Right renal pelvis (tissue), 4 donors: ENCODE measurements at places on chromosomes 7 and 10.

GRCh38 chr7:30474893-30475292 is 3.7 kb downstream of the NOD1 start:
- no peak for DNase-seq

GRCh38 chr7:125201002-125201401 is 271.4 kb upstream of the POT1 start:
- DNase-seq, result no peak

- no peak for DNase-seq
Measured at GRCh38 chr7:100208911-100209408, 10.8 kb upstream of the PVRIG start.

- DNase-seq, result no peak
Measured at GRCh38 chr7:77575187-77575586, 38.1 kb downstream of the PTPN12 start.

DNA sequence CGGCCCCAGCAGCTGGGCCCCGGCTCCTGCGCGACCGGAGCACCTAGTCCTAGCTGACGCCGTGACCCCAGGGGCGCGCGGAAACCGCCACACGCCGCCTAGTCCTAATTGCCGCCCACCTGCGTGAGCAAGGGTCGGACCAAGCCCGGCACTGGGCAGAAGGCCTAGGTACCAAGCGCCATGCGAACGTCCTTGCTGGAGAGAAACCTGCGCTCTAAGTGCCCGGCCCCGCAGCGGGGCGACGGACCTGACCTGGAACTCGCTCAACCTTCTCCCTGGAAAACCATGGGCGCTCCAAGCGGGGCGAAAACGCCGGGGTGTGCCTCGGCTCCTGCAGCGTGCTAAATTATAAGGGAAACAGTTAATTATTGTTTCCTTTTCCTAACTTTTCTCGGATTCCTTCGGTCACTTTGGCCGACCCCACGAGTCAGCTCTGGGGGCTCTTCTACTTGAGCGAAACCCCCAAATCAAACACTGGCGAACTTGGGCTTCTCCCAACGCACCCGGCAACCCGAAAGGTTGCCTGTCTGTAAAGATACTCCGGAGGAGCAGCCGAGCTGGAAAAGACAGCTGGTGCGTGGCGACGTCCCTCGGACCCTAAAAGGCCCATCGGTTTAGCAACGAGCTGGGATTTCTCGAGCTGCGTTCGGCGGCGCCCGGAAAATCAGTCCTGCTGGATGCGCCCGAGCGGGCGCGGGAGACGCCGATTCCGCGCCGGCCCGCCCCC is 5.3 kb upstream of the EBF3 start:
- no peak for DNase-seq

- no peak for DNase-seq
Measured at GRCh38 chr10:59508956-59509355, 146.6 kb upstream of the FAM13C start.

GRCh38 chr7:148884049-148884298 is at the start of gene EZH2:
TSS of gene EZH2 (minus strand) at chr7:148884291. CDS start at chr7:148847298, 36,993 bp downstream.
- DNase-seq, result peak; percentile 10

GRCh38 chr7:47583739-47584535 is 2.0 kb upstream of the TNS3 start:
- no peak for DNase-seq

GRCh38 chr7:80287400-80288174 is 153.0 kb downstream of the GNAI1 start:
- DNase-seq, result no peak

- DNase-seq, result no peak
Measured at GRCh38 chr7:13980474-13980873, 9.0 kb downstream of the ETV1 start.

GRCh38 chr7:50614721-50615518 is 49.7 kb upstream of the DDC start:
- DNase-seq, result no peak

DNA sequence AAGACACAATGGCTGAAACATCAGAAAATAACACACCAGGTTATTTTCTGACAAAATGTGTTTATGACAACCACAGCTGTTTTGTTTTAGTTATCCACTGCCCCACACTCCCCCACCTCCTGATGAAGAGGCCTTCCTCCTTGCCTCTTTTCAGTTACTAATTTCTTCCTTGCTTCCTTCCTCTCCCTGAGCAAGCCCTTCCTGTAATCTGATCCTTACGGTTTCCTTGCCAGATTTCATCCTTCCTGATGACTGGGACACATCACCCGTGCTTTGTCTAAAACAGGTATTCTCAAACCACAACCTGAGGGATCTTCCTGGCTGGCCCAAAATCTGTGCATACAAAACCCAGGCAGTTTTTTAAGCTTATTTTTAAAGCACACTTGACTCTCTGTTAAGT is 39.4 kb downstream of the CHST15 start:
- no peak for DNase-seq

- DNase-seq, result no peak
Measured at GRCh38 chr7:18305866-18306265, 189.7 kb upstream of the HDAC9 start.

DNA sequence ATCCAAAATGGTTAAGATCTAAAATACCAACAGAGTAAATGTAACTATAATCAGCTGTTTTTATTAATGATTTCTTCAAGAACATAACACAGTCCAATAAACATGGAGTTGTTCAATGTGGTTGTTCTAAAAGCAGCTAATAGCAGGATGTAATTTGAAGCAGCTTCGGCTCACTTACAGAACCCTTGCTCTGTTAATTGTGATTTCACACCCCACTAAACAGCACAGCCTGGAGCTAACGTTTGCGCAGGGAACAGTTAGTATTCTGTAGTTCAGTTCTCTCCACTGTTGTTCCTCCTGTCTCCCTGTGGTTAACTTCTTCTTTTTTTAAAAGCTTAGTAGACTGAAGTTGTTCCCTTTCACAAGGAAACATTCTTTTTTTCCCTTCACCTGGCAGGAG is 104.0 kb downstream of the GRM3 start:
- peak; percentile 46 for DNase-seq

- DNase-seq, result no peak
Measured at GRCh38 chr10:118792526-118792925, 37.8 kb upstream of the CACUL1 start.

DNA sequence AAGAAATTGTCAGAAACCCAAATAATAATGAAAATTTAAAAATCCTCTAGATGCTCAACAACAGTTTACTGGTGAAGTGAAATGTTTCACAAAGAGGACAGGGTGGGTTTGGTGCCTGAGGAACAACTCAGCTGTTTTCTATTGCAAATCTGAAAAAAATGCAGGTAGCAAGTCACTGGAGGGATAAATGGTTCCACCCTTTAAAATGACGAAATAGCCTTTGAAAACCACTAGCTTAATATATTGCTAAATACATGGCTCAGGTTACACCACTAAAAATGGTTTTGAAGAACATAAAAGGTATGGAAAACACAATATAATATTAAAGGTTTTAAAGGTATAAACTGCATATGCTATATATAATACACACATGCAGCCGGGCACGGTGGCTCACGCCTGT is 69.5 kb downstream of the LMBR1 start:
- DNase-seq, result no peak

DNA sequence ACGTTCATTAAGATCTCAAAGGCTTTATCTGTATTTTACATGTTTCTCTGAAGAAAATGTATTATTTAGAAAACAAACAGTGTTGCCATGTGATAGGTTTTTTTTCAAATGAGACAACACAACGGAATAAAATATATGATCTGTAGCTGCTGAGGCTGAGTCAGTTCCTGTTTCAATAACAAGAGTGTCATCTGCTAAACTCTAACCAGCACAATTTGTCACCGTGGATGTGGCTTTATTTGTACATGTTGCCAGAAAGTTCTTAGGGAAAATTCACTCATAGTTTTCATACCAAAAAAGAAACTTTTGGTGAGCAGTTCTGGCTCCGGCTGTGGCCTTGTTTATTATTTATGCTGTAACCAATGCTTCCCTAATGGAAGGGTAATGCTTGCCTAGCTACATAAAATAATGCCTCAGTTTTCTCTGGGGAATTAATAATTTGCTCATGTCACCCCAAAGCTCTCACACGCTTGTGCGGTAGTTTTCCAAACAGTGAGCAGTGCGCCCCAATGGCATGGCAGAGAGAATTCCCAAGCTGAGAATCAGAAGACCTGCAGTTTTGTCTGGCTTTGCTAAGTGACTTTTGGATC is 20.3 kb upstream of the KLF6 start:
- no peak for DNase-seq

- DNase-seq, result no peak
Measured at GRCh38 chr7:128037081-128037480, 5.8 kb upstream of the LRRC4 start.

- DNase-seq, result no peak
Measured at GRCh38 chr10:80144696-80145131, 12.2 kb downstream of the PLAC9 start.

- DNase-seq, result no peak
Measured at GRCh38 chr7:18890134-18890533, 227.3 kb downstream of the TWIST1 start.

- DNase-seq, result no peak
Measured at GRCh38 chr7:26900251-26900650, 35.9 kb upstream of the SKAP2 start.

DNA sequence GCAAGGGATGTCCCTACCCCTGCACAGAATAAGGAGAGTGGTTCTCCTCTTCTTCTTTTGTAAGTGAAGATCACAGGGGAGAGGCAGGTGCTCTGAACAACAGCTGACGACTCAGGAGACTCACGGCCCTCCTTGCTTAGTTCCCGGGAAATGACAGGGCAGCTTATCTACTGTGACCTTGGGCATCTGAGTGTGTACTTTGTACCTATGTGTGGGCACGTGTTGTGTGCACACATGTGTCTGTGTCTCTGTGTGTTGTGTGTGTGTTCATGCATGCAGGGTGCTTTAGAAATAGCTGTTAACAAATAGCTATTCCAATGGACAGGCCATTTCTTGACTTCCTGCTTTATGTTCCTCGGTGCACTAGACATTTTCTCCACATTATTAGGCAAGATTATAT is 80.5 kb upstream of the NPS start:
- DNase-seq, result no peak

GRCh38 chr10:42953684-42954674 is 122.9 kb upstream of the RET start:
- DNase-seq, result no peak

GRCh38 chr7:135980012-135980551 is 2.9 kb upstream of the MTPN start:
- no peak for DNase-seq
